ENCODE measurements at places on chromosomes 4 and X.

DNA sequence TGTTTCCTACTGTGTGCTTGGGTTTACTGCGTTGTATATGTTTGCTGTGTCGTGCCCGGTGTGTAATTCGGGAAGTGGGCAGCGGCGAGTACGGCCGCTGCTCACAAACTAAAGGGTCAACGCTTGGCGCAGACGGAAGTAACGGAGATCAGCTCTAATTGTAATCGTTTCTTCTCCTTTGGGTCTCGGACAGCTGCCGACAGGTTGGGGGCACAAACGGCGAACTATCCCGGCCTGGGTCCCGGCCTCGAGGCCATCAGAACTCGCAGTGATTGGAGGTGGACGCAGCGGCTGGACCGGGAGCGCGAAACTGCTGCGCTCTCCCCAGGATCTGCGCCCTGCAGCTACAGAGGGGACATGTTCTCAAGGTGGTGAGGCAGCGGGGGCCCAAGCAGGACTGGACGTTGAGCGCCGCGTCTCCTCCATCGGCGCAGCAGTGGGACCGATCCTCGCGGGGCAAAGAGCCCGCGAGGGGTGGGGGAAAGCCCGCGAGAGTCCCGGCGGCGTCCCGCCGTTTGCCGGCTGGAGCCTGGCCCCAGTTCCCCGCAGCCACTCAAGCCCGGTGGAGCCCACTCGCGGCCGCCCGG, 516 bp upstream of the ZIC3 start:
- no peak for DNase-seq

DNA sequence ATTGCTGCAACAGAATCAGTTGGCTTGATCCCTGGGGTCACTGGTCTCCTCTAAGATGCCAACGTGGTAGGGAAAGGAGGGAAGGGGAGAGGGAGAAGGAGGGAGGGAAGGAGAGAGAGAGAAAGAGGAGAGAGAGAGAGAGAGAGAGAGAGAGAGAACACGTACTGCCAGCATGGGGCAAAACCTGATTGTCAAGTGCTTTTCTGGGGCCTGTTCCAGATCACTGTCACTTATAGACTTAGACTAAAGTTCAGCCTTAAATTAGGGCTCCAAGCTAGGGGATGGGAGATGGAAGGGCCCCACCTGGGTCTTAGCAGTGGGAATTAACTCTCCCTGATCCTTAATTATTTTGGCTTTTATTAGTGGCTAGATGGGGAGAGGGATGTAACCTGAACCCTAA, 12.9 kb downstream of the SHROOM4 start:
- no peak for DNase-seq

DNA sequence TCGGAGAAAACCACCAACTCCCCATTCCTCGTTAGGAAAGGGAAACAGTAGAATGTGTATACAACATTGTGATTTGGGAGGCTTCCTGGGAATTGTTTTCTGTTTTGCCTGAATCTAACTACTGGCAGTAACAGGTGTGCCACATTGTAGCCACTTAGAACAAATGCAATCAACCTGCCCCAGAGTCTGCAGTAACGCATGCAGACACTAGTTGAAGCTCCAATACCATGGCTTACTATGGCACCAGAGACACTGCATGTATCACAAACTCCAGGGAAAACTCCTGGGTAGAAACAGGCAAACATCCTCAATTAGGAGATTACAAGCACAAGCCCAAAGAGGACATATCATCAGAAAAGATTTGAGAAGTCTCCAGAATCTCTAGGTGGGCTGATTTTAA, 154.2 kb upstream of the NEIL3 start:
- no peak for DNase-seq

DNA sequence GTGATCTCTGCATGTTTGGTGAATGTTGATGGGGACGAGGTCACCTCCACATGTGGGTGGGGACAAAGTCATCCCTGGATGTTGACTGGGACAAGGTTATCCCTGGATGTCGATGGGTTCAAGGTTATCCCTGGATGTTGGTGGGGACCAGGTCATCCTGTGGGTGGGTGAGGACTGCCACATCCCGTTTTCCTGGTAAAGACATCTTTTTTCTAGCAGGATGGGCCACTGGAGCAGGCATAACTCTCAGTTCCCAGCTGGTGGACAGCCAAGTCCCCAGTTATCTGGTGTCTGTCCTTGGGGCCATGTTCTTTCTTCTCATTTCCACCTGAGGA, 28.3 kb upstream of the PLCXD1 start:
- DNase-seq, result no peak

DNA sequence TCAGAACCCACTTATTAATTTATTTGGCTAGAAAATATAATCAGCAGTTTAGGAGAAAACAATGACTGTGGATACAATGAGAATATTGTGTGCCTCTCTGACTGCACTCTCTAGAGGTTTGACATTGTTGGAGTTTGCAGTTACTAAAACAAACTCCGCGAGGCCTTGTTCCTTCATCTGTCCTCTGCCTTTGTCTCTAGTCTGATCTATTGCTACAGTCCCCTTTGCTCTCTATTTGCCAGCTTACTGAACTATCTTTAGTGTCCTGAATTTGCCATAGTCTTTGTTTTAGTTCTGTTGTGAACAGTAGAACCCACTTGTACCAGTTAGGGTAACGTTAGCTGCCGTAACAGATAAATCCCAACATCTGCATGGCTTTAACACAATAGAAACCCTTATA, 81.4 kb upstream of the RPS6KA3 start:
- no peak for DNase-seq

DNA sequence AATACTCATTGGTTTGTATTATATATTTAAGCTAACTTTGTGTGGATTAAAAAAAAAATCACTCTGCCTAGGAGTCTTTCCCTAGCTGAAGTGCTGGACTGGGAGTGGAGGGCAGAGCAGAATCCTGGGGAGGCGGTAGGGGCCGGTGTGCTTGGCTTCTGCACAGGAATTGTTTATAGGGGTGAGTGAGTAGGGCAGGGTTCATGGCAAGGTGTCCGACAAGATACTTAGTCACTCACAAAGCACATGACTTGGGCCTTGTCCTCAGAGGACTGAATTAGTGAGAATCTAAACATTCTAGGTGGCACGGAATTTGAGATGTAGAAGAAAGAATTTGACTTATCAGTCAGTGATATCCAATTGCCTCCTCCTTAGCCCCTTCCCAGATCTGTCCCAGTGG, 32.2 kb downstream of the FNIP2 start:
- DNase-seq, result no peak

- peak; percentile 22 for DNase-seq
Measured at GRCh38 chrX:97616883-97617530, 733.3 kb downstream of the RPA4 start.

GRCh38 chr4:53563824-53564223, 27.5 kb downstream of the LNX1 start:
- DNase-seq, result peak; percentile 75

DNA sequence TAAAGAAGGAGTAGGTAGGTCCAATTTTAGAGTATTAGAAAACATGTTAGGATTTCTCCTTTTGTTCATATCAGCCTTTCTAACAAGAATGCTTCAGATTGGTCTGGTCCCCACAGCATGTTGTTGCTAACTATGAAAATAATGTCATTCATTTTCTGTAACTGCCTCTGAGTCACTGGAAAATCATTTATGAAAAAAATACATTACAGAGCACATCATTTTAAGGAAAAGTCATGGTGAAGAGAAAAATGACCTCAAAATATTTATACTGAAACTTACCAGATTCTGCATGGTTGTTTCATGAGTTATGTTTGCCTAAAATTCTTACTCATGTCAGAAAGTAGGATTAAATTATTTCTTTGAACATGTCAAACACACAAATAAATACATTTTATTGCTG, 35.2 kb downstream of the DTHD1 start:
- DNase-seq, result peak; percentile 49

- no peak for DNase-seq
Measured at GRCh38 chrX:109600237-109600651, 24.7 kb downstream of the KCNE5 start.

DNA sequence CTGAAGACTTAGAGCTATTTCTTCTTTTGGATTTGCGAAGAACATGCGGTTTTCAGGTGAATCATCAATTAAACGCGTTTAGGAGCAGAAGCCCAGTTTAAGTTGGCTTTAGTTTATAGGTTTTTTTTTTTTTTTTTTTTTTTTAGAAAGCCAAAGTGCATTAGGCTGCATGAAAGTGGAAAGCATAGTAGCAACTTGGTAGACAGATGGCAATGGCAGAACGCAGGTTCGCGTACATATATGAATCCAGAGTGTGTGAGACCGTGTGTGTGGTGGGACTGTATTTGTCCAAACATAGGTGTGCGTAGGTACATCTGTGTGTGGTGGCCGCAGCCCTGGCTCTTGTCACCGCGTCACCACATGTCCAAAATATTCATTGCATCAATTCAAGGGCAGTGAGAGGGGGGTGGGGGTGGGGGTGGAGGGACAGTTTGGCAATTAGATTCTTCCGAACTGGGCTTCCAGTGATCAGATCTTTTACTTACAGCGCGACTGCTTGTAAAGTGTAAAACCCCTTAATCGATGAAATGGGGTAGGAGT, 901 bp downstream of the JADE1 start:
- DNase-seq, result peak; percentile 18

GRCh38 chrX:68732906-68733493, 85.5 kb downstream of the STARD8 start:
- no peak for DNase-seq

GRCh38 chrX:107102980-107103379, 15.6 kb downstream of the RBM41 start:
- DNase-seq, result no peak

- DNase-seq, result no peak
Measured at GRCh38 chr4:636628-637159, 11.3 kb downstream of the PDE6B start.

DNA sequence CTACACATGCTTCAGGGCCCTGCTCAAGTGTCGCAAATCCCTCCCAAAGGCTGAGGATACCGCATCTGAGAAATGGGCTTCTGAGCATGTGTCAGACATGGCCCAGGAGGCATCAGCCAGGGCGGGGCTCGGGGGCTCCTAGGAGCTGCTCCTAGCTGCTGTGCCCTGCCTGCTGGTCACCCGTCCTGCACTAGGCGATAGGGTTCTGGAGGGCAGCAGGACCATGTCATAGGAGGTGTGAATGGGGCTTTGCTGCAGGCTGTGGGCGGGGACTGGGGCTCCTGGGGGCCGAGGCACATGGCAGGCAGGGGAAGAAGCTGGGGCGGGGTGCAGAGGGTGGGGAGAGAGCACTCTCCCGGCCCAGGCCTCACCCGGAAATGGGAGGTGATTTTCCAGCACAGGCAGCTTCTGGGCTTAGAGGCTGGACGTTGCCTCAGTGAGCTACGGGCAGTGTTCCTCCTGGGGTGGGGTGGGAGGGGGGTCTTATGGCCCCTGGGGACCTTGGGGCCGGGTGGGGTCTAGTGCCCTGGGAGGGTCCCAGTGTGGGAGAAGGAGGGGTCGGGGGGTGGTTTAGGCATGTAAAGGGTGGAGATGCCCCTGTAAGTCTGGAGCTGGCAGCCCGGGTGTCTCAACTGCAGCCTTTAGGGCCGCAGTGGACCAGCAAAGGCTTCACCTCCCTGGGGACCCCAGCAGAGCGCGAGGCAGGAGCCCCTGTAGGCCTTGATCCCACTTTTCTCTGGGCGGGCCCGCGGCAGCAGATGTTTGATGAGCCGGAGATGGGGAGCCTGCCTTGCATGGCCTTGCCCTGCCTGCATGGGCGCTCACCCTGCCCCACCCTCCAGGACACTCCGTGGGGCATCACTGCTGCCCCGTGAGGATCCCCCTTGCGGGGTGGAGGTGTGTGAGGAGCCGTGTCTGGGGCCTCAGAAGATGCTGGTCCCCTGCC, 98.6 kb upstream of the LRPAP1 start:
- no peak for DNase-seq

DNA sequence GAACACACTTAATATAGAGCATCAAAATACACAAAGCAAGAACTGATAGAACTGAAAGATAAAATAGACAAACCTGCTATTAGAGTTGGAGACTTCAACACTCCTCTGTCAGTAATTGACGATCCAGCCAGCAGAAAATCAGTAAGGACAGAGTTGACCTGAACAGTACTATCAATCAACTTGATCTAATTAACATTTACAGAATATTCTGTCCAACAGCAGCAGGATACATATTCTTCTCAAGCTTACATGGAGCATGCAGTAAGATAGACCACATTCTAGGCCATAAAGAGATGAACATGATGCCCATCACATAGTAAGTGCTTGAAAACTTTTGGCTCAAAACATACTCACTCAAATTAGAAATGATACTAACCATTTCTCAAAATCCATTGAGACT, 196.7 kb upstream of the KLF3 start:
- no peak for DNase-seq

DNA sequence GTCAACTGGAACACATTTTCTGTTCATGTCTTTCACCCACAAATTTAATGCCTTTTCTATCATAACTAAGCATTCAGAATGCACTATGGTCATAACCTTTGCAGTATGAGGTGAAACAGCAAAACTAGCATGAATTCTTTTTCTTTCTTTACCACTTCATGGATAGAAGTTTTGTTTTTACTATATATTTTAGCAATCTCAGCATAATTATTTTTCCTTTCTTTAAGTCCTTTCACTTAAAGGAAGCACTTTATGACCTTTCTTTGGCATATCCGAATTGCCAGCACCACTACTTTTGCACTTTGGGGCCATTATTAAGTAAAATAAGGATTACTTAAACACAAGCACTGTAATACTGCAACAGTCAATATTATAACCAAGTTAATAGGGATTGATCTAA, 115.1 kb upstream of the DKK2 start:
- DNase-seq, result no peak

- DNase-seq, result no peak
Measured at GRCh38 chr4:150135134-150135772, 57.0 kb downstream of the DCLK2 start.

- no peak for DNase-seq
Measured at GRCh38 chr4:148141501-148141900, 300.7 kb downstream of the NR3C2 start.

- DNase-seq, result no peak
Measured at GRCh38 chrX:108582151-108582550, 142.5 kb downstream of the COL4A5 start.

DNA sequence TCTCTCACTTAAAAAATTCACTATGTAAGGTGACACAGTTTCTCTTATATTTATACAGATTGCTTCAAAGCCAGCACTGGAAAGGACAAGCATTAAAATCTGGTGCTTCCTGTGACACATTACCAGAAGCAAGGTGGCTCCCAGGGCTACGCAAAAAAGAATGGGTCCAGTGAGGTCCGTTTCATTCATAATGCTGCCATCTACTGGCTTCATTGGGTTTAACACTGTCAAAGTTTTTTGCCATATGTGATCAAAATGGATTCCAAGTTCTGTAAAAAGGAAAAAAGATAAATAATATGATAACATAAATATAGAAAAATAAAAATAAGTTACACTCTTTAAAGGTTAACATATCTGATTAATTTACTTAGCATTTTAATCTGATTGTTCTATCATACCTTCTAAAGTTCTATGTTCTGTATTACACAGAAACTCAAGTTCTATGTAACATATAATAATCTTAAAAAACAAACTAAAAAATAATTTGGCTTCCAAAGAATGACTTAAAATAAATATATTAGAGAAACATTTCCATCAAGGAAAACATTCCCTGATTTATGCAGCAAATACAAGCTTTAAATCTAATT, 22.1 kb downstream of the YIPF7 start:
- peak; percentile 34 for DNase-seq

- DNase-seq, result no peak
Measured at GRCh38 chrX:129449148-129449547, 74.1 kb downstream of the SMARCA1 start.
